ENCODE measurements at places on chromosomes 3 and 15.
A peak's percentile ranks its signal among the peaks of the same experiment; 100 is the strongest.

DNA sequence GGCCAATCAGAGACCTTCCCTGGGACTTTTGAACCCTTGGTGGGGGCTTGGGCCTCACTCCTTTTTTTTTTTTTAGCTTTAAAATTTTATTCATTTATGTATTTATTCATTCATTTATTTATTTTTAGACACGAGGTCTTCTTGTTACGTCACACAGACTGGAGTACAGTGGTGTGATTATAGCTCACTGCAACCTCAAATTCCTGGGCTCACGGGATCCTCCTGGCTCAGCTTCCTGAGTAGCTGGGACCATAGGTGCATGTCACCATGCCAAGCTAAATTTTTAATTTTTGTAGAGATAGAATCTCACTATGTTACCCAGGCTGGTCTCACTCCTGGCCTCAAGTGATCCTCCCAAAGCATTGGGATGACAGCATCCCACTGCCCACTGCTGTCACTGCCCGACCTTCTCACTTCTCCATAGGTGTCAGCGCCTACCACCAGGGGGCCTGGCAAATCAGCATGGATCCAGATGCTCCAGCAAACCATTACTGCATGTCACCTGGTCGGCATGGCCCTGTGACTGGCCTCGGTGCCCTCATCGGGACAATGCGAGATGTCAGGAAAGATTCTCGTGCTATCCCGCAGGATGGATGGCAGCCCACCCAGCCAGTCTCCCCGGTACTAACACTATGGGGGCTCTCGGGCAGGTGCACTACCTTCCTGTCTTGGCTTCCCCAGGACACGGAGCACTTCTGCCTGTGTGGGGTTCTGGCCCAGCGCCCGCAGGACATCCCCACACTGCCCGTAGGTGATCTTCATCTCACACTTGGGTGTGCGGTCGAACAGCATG is 3.0 kb downstream of the MYL3 start:
- DNase-seq: no peak

- no peak for DNase-seq
Observed at GRCh38 chr3:124829178-124829818, 57.9 kb downstream of the ITGB5 start.

- no peak for DNase-seq
Observed at GRCh38 chr3:185332026-185332735, 30.8 kb upstream of the MAP3K13 start.

DNA sequence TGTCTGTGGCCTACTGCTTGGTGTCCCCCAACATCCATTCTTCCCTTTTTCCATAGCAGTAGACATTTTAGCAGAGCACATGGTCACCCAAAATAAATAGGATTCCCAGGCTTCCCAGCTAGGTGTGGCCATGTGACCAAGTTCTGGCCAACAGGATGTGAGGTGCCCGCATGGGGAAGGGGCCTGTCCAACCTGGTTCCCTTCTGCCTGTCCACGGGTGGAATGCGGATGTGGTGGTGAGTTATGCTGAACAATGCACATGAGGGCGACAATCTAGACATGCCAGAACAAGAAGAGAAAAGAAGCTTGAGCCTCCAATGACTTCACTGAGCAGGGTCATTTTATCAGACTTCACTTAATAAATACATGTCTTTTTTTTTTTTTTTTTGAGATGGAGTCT is 77.6 kb upstream of the DLG1 start:
- DNase-seq: no peak

- no peak for DNase-seq
Observed at GRCh38 chr15:96306321-96306720, 24.2 kb upstream of the NR2F2 start.

GRCh38 chr3:133540896-133541674 is 32.4 kb upstream of the CDV3 start:
- DNase-seq: no peak

- DNase-seq: no peak
Observed at GRCh38 chr3:45754461-45754860, 41.9 kb downstream of the SLC6A20 start.

DNA sequence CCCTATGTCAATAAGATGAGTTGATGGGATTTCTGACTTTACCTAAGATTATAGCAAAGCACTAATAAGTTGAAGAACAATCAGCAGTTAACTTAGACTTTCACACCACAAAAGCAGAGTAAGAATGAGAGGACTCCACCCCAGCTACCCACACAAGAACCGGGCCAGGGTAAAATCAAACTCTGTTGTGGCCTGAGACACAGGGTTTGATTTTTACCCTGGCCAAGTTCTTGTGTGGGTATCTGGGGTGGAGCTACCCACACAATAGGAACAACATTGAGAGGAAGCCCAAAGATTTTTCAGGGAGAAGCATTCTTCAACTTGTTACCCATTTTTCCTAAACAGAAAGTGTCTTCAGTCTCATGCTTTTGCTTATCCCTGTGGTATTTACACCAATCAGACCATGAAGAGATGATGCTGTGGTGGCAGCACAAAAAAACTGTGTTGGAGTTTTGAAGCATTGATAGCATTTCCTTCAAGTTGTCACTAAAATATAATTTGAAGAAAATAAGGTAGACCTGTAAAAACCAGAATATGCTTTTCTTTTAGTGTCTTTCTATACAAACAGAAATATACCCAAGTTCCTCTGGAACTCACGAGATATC is 25.6 kb downstream of the CPOX start:
- no peak for DNase-seq

DNA sequence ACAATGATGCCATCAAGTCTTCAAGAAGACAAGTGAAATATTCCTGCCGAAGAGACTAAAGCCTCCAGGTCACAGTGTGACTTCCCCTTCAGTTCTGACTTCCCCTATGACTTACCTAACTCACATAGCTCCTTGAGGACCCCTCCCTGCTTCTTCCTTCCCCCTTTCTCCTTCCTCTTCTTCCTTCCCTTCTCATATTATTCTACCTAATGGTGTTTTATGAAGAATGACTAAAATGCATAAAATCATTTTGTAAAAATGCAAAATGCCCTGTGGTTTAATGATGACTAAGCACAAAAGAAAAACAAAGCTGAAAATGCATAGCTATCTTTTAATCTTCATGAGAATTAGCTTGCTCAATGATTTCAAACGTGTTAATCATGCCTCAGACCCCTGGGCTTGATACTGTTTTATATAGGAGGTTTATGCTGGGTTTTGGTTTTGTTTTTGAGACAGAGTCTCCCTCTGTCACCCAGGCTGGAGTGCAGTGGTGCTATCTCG is 26.1 kb upstream of the TM4SF4 start:
- no peak for DNase-seq

- DNase-seq: no peak
Observed at GRCh38 chr15:68681836-68682235, 103.0 kb downstream of the CORO2B start.

DNA sequence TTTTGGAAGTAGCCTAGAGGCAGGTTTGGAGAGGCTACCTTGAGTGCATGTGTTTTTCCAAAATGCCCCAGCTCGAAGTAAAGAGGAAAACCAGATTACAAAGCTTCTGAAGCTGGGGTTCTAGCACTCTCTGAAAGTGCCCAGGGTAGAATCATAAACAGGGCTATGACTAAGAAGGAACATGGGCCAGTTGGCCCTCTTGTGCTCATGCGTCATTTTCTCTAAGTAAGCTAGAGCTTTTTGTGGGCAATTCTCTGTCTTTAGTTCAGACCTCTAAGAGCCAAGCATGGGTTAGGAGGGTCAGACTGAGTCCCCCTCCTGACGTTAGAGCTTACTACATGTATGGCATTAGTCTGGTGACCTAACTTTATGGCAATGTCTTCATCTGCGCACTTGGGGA is 129.5 kb upstream of the UMPS start:
- DNase-seq: no peak

- no peak for DNase-seq
Observed at GRCh38 chr3:123620343-123620742, 35.5 kb upstream of the HACD2 start.

DNA sequence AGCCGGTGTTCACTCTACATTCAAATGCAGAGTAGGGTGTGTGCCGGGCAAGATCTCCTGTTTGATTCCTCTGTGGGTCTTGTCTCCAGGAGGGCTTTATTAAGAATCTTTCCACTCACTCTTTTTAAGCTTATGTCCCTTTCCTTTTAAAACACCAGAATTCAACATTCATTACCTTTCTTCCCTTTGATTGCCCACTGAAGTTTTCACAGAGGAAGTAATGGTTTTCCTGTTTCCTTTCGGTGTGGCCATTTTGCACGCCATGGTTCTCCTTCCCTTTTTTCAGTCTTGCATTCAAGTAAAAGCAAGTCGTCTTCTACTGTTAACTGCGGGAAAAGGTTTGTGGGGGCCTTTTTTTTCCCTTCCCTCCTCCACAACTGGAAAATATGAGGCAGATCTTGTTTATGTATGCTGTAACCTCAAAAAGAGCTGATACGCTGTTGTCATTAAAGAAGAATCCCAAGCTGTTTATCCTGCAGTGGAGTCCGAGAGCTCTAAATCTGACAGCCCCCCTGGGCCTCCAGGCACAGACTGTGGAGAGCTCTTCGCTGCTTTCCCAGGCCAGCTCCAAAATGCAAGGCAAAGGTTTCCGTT is 40.5 kb downstream of the FILIP1L start:
- peak; percentile 23 for DNase-seq

- no peak for DNase-seq
Observed at GRCh38 chr3:72112435-72112834, 327.5 kb upstream of the PROK2 start.

DNA sequence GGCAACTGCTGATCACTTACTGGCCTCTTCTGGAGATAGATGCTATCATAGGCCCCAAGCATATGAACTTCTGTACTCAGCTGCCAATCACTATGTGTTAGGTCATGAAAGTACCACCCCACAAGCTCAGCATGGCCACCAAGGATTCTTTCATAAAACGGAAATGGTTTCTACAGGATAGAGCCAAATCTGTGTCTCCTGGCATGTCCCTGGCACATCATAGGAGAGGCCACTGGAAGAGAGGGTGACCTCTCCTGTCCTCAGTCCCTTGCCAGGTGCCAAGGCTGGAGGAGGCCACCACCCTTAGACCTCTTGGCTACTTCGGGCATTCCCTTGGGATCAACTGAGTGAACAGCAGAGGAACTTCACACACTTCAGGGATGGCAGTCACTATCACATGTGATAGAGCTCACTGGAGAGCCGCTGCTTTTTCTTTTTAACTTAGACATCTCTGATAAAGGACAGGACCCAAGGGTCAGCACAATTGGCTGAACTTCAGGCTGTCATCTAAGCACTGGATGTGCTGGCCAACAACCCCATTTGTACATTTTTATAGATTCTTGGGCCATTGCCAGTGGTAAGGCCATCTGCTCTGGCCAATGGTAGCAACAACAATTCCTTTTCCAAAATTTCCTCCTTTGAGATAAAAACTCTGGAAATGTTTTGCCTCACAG is 425.2 kb downstream of the SQOR start:
- no peak for DNase-seq

- no peak for DNase-seq
Observed at GRCh38 chr3:189395825-189396224, 224.1 kb downstream of the TPRG1 start.

DNA sequence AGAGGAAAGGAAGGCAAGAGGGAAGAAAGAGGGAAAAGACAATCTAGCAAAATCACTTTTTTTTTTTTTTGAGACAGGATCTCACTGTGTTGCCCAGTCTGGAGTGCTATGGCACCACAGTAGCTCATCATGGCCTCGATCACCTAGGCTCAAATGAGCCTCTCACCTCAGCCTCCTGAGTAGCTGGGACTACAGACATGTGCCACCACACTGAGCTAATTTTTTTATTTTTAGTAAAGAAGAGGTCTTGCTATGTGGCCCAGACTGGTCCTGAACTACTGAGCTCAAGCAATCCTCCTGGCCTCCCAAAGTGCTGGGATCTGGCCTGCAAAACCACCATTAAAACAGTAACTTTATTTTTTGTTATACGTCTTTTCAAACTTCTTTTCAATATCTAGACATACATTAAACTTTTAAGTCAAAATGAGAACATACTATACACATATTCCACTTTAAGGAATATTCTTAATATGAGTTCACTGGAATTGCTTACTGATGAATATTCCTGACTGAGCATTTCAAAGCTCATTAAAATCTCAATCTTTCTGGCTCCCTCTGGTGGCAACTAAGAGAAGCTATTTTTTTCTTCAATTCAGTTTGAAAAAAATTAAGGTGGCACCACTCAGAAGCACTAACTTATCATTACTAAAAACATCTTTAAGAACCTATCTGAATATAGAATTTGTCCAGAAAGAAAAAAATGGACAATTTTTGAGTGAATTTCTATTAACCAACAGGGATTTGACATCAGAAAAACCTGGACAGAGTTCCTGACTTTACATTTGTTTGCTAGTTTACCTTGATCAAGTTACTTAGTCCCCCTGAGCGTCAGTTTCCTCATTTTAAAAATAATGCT is 40.9 kb downstream of the UACA start:
- DNase-seq: no peak

GRCh38 chr15:68232937-68233336 is 3.4 kb upstream of the CLN6 start:
- DNase-seq: no peak

DNA sequence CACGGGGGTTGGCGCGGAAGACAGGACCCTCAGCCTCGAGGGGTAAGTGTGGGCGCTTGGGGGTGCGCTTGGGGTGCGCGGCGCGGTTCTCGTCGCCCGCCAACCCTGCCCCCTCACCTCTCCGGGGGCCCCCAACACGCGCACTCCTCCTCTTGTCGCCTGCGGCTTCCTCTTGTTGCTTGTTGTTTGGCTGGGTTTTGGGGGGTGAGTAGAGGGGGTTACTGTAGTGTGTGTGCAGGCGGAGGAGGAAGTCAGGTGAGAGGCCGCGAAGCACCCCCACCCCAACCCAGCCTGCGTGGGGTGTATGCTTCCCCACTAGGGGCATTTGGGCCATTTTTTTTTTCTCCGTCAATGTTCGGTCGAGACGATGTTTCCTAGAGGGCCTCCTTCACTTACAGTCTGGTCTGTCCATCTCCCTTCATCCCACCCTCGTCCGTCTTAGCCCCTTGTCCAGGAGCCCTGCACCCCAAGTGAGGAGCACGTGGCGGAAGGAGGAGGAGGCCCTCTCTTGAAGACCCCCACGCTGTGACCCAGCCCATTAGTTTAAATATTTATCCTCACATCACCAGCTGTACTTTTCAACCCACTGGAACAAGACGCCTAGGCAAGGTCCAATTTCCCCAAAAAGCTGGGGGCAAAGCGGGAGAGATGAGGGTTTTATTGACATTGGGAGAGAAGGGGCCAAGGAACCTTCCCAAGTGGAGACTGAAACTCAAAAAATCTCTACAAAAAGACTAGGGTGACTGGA is 20.4 kb upstream of the SATB1 start:
- DNase-seq: no peak

DNA sequence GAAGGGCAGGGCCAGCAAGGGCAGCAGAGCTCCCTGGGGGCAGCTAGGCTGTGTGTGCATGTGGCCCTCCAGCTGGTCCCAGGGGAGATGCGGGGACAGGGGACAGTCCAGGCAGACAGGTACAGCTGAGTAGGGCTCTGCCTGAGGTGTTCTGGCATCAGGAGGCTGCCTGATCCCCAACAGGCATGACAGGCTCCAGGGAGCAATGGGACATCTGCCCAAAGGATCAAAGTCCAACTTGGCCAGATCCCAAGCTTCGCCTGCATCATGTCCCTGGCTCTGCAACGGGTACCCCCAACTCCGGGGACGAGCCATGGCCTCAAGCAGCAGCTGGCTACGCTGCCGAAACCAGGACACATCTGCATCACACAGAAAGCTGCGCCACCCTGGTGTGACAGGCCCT is 21.8 kb downstream of the ATRIP start:
- DNase-seq: no peak

Data from neuronal stem cell (in vitro differentiated cells).